ENCODE measurements at places on chromosomes 4 and X.
A peak's percentile ranks its signal among the peaks of the same experiment; 100 is the strongest.

DNA sequence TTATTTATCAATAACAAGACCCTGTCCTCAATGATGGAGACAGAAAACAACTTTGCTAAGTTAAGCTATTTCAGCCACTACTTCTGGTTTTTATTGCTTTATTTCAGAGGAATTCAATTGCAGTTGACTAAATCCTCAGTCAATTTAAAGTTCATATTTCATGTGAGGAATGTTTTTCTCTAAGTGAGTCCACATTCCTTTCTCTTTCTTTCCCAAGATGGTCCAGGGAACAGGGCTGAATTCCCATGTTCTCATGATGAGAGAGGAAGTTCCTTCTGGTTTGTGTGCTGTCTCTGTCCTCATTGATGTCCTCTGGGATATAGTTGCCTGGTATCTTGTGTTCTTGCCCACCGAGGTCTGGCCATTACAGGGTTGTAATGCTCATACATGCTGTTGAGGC, 117.2 kb downstream of the SLIT2 start:
- DNase-seq, result no peak

- DNase-seq, result no peak
Measured at GRCh38 chr4:20194123-20195013, 57.3 kb upstream of the SLIT2 start.

GRCh38 chrX:101390664-101391525, at the start of gene RPL36A:
Gene RPL36A, plus strand, starts transcription at chrX:101391011. Its CDS starts 33 bp downstream, at chrX:101391044.
- peak; percentile 86 for DNase-seq

- no peak for DNase-seq
Measured at GRCh38 chr4:136967069-136967468, 565.2 kb downstream of the PCDH18 start.

- no peak for DNase-seq
Measured at GRCh38 chrX:7689791-7690412, 153.1 kb upstream of the VCX start.

All from activated naive CD4-positive, alpha-beta T cell treated with anti-CD3 and anti-CD28 coated beads, Interleukin-2, amount 10 ng/mL, durations not matched to agents 7 days and 5 days (primary cell).